Neural progenitor cell (in vitro differentiated cells): ENCODE measurements at places on chromosomes 13 and 19.

DNA sequence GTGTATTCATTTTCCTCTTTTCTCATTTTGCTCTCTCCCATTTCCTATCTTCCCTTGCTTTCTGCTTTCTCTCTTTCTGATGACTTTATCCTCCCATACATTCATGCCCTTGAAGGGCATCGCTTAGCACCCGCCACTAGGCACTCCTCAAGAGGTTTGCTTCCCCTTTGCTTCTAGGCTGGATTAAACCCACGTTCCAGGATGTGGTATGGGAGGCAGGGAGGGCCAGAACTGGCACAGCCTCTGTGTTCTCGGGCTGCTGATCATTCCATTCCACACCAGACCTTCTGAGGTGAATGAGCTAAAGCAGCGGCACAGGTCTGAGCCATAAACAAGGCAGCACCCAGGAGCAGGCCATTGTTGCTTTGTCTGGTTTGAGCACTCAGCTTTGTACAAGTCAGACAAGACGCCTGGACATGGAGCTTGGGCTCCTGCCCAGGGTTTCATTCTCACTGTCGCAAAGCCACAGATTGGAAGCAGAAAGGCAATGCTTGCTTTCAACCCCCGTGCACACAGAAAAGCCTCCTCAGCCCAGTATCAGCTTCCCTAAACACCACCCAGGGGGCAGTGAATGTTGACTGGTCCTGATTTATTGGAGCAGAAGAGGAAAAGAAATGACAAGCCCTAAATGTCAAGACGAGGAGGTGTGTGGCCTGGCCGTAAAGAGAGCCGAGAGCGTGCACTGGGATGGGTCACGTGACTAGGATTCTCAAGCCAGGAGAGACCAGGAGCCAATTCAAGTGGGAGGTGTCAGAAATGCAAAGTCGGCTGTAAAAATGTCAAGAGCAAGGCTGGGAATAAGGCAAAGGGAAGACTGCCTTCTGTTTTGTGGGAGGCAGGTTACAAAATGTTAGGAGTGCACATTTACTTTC lies 218.0 kb upstream of the SERP2 start:
- DNase-seq: peak; percentile 31

- DNase-seq: no peak
Observed at GRCh38 chr13:75416327-75417011, 65.5 kb downstream of the TBC1D4 start.

GRCh38 chr19:18280247-18281081 lies 958 bp downstream of the JUND start:
- DNase-seq: peak; percentile 81

GRCh38 chr19:46408664-46409039 lies 4.7 kb downstream of the CCDC8 start:
- peak; percentile 44 for DNase-seq

DNA sequence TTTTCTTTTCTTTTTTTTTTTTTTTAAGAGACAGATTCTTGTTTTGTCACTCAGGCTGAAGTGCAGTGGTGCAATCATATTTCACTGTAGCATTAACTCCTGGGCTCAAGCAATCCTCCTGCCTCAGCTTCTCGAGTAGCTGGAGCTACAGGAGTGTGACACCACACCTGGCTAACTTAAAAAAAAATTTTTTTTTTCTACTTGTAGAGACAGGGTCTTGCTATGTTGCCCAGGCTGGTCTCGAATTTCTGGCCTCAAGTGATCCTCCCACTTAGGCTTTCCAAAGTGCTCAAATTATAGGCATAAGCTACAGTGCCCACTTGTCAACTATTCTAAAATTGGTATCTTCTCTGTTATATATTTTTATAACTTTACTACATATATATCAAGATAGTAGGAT lies 6.6 kb downstream of the ELF1 start:
- no peak for DNase-seq

- DNase-seq: no peak
Observed at GRCh38 chr13:99215184-99215830, 14.7 kb downstream of the UBAC2 start.

DNA sequence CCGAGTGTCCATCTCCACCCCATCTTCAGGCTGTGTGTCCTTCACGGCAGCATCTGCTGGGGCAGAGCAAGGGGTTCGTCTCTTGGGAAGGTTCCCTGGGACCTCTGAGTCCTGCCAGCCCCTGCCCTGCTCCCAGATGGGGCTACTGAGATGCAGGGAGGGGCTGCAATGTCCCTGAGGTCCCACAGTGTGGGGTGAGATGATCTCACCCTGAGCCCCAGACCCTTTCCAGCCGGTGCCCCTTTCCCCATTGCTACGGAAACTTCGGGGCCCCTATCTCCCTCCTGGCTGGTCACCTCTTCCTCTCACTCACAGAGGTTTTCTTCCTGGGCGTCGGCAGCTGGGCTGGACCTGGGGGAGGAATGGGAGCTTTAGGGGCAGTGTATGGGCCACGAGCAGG lies 5.0 kb downstream of the LILRB2 start:
- no peak for DNase-seq

- no peak for DNase-seq
Observed at GRCh38 chr13:42656958-42657357, 83.0 kb downstream of the TNFSF11 start.

- DNase-seq: no peak
Observed at GRCh38 chr19:48329167-48329891, 4.0 kb downstream of the EMP3 start.

DNA sequence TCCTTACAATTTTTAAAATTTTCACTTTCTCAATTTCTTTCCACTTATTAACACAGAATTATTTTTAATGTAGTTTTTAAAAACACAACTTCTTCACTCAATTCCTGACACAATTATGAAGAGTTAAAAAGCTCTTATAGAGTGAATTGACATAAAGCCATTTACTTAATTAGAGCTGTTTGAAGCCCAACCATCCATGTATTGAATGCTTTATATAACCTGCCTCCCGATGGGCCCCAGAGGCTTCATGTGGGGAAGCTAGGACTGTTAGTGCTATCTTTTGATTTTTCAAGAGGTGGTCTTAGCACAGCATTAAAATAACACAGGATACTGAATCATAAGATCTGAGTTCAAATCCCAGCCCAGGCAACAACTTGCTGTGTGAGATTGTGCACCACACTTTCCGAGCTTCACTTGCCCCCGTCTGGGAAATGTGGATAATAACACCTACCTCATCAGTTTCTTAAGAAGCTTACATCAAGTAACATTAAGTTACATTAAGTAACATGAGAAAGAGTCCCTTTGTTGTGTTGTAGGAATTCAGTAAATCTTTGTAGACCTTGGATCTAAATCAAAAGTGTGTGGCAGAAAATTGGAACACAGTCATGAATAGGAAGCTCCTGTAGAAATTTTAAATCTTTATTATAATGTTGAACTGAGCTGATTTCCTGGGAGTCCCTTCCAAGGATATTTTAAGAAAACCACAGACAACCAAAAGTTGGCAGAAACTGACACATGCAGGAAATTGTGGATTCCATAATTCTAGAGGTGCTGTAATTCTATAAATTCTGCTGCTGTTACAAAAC lies 5.5 kb upstream of the ENOX1 start:
- DNase-seq: no peak

DNA sequence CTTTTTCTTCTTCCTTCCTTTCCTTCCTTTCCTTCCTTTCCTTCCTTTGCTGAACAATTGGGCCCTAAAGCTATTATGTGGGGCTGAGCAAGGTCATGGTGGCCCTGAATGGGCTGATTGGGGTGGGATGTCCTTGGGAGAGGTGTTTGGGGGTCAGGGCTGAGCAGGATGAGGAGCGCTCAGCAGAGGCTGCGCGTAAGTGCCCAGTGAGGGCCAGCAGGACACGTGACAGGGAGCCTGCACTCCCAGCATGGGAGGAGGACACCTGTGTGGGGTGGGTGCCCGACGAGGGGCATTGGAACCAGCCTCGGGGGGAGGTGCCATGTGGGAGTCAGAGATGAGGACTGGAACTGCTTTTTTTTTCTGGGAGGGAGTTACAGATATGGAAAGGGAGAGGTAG lies 5.4 kb upstream of the LGALS7 start:
- DNase-seq: no peak

DNA sequence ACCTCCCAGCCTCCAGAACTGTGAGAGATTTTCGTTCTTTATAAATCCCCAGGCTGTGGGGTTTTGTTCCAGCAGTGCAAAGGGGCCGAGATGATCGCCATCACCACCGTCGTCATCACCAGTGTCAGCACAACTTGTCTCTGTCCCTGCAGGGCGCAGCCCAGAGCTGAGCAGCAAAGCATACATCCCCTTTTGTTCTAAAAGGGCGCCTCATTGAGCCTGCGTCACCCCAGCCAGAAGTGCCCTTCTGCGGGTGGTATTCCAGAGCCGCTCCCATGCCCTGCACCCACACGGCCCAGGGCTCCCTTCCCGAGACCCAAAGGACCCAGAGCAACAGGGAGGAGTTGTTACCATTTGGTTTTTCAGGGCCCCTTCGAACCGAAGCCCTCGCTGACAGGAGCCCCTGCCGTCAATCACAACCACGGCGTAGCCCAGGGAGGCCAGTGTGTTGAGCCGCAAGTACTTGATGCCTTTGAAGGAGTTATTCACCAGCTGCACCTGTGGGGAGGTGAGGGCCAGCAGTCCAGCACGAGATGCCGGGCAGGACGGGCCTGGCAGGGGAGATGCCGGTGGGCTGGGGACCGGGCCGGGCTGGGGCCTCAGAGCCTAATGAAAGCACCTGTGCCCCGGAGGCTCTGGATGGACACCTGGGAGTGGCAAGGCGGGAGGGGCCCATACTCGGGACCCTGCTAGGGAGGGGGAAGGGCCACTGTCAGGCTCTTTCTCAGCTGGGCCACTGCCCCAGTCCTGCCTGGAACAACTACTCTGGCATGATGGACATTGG lies 14.4 kb upstream of the MYDGF start:
- DNase-seq: no peak

- DNase-seq: no peak
Observed at GRCh38 chr13:34414616-34415015, 527.5 kb upstream of the NBEA start.

- DNase-seq: no peak
Observed at GRCh38 chr13:26822146-26822545, 61.6 kb upstream of the GPR12 start.

GRCh38 chr13:113641426-113641825 lies 16.6 kb downstream of the ATP4B start:
- DNase-seq: no peak

DNA sequence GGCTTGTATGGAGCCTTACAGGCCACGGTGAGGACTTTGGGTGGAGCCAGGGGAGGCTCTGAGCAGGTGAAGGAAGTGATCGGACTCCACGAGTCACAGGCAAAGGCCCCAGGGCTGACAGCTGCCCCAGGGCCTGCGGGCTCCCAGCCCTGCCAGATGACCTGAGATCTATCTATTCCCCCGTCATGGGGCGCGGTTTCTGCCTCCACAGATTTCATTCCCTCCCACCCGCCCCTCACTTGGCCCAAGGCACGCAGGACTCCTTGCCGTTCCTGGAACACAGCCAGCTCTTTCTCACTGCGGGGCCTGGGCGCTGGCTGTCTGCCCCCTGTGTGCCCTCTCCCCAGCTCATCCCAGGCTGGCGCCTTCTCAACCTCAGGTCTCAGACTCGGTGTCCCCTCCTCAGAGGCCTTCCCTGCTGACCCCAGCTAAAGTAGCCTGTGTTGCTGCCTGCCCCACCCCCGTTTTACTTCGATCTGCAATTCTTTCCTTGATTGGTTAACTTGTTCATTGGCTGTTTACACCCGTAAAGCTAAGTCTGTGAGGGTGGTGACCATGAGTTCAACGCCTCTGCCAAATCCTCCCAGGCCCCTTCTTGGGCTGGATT lies 13.9 kb upstream of the PAK4 start:
- DNase-seq: no peak

DNA sequence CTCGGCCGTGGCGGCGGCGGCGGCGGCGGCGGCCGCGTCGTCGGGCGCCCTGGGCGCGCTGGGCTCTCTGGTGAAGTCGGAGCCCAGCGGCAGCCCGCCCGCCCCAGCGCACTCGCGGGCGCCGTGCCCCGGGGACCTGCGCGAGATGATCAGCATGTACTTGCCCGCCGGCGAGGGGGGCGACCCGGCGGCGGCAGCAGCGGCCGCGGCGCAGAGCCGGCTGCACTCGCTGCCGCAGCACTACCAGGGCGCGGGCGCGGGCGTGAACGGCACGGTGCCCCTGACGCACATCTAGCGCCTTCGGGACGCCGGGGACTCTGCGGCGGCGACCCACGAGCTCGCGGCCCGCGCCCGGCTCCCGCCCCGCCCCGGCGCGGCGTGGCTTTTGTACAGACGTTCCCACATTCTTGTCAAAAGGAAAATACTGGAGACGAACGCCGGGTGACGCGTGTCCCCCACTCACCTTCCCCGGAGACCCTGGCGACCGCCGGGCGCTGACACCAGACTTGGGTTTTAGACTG lies 1.7 kb downstream of the SOX1 start:
- peak; percentile 57 for DNase-seq

DNA sequence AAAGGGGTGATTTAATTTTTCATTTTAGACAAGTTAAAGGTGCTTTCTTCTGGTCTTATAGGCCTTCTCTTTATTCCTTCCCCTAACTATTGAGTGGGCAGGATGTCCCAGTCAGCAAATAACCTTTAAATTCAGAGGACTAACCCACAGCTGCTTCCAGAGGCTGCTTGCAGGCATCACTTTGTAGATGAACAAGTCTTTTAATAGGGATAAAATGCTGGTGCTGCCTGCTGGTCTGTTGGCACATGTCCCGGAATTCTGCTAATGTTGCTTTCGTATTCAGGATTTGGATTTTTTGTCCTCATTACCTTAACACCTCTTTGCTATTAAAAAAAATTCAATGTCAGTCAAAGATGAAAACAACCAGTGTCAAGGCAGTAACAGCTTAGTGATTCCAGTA lies 132.7 kb upstream of the KL start:
- DNase-seq: no peak

DNA sequence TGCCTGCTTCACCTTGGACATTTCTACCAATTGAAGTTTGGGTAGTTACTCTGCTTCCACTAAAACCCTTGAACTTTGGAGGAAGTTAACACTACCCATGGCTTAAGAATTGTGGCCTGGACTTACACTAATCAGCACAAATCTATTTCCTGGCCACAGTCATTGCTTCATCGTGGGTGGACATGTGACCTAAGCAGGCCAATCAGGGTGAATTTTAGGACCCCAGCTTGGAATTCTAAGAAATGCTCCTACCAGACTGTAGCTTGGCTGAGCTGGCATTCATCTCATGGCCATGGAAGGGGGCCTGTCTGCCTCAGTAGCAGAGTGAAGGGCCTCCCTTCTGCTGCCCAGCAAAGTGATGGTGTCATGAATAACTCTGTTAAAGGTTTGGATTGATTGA lies 58.3 kb upstream of the SLC15A1 start:
- no peak for DNase-seq

- no peak for DNase-seq
Observed at GRCh38 chr13:83498045-83498444, 384.2 kb downstream of the SLITRK1 start.

GRCh38 chr13:36919171-36919832 lies 736 bp downstream of the SMAD9 start:
- peak; percentile 76 for DNase-seq

DNA sequence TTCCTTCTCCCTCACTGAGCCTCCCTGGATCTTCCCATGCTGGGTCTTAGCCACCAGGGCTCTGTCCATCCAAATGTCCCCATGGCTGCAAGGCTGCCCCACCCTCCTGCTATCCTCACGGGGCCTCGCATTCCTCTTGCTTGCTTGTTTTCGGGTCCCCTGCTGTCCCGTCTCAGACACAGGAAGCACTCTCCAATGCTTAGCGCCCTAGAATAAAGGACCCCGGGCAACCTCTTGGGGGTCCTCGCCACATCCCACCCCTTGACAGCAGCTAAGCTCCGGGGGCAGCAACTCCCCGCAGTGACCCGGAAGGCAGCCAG lies 23.7 kb downstream of the SH3GL1 start:
- no peak for DNase-seq

GRCh38 chr19:3514930-3515329 lies 8.8 kb downstream of the FZR1 start:
- DNase-seq: no peak

GRCh38 chr13:59024434-59024833 lies 1139.3 kb downstream of the DIAPH3 start:
- no peak for DNase-seq

- peak; percentile 50 for DNase-seq
Observed at GRCh38 chr13:26784704-26785639, 24.4 kb upstream of the GPR12 start.
